Left hindlimb (tissue), 1 donor: ENCODE measurements at places on chromosomes 6 and 20.

DNA sequence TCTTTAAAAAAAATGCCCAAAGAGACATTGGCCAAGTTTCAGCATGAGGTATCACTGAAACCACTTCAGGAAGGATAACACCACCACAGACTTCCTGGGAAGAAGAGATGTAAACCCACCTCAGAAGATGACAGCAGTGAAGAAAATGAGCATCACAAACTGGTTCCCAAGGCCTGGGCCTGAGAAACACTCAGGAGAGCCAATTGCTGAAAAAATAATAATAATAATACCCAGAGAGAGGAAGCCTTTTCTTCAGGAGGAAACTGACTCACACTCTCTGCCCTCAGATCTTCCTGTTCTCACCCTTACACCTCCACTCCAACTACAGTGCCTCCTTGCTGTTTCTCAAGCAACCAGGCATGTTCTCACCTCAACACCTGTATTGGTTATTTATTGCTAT, 68.1 kb upstream of the MAFB start:
- DNase-seq = no peak

DNA sequence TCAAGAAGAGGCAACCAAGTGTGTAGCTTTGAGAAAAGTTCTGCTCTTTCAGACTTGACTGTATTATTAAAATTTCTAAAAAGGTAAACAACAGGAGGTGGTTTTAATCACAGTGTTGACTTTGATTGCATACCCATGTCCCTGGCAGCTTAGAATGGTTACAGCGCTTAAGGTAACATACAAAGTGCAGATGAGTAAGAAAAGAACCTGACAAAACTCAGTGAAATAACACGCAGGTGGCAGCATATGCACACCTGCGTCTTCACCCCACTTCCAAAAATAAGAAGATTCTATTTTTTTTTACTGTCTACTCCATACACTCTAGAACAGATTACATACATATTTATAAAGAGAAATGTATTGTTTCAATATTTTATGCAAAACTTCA, 233.5 kb downstream of the GMPR start:
- no peak for DNase-seq

- no peak for DNase-seq
Observed at GRCh38 chr20:6606651-6607050, 160.8 kb upstream of the BMP2 start.

GRCh38 chr20:9148291-9148690, 79.4 kb downstream of the PLCB4 start:
- no peak for DNase-seq

- no peak for DNase-seq
Observed at GRCh38 chr6:44561832-44562665, 174.5 kb downstream of the CDC5L start.

DNA sequence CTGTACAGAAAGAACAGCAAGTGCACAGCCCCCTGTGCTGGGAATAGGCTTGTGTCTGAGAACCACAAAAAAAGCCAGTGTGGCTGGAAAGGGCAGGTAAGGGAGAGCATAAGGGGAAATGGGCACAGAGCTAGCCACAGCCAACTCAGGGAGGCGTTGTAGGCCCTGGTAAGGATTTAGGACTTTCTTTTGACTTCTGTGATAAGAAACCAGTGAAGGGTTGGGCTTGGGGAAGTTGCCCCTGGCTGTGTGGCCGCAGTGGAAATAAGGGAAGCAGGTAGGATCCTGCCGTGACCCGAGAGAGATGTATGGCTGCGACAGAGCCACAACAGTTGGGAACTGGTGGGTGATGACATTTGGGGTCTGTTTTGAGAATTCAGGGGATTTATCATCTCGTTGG, 30.0 kb upstream of the PHACTR2 start:
- DNase-seq = no peak

GRCh38 chr20:57266291-57267157, at the start of gene BMP7:
Gene BMP7 (minus strand): TSS chr20:57266641. CDS start chr20:57266122, 519 bp downstream.
- peak; percentile 70 for DNase-seq

GRCh38 chr20:46312075-46312944, 4.0 kb upstream of the CDH22 start:
- no peak for DNase-seq

GRCh38 chr6:12379181-12379580, 89.0 kb downstream of the EDN1 start:
- no peak for DNase-seq

DNA sequence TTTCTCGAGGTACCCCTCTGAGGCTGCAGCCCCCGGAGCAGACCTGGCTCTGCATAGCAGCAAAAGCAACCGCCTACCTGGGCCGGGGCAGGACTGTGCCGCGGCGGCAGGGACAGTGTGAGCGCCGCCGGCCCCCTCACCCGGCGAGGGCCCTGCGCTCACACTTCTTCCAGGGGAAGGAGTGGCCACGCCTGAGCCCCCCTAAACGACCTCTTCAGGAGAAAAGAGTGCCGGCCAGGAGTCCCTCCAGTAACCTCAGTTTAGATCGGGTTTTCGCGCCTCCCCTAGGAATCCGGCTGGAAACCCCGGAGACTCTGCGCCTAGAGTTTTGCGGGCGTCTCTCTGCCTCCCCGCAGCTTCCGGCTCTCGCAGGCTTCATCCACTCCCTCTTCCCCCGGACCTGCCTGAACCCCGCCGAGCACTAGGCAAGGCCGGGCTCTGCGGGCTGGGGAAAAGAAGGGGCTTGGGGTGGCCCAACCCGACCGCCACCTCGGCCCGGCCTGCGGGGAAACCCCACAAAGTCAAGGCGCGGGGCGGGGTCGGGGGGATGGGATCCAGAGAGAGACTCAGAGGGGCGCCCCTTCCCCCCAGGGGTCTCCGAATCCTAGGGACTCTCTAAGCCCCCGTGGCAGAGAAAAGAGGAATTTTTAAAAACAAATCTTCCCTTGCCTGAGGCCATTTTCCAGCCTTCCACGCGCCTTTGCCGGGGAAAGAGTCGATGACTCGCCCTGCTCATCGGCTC, 558 bp downstream of the LINC00237 start:
- DNase-seq = no peak

DNA sequence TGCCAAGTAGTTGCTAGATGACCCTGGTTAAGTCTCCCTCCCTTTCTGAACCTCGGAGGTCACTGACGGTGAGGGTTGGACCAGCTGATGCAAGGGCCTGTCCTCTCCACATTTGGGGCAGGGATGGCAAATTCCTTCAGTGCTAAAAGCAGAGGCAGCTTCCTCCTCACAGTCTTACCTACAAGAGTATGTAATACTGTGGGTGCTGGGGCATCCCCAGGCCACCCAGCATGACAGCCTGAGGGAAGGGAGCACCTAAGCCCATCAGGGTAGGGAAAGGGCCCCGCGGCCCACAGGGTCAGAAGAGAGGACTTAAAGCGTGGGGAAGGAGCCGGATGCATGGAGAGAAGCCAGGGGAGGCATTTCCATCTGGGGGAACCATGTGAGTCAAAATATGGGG, 38.0 kb downstream of the TGM3 start:
- no peak for DNase-seq

- DNase-seq = no peak
Observed at GRCh38 chr6:18016698-18017097, 29.3 kb upstream of the KIF13A start.

GRCh38 chr6:66321017-66321416, 614.0 kb upstream of the EYS start:
- DNase-seq = no peak

- DNase-seq = no peak
Observed at GRCh38 chr20:45449528-45449927, 20.0 kb upstream of the WFDC2 start.

DNA sequence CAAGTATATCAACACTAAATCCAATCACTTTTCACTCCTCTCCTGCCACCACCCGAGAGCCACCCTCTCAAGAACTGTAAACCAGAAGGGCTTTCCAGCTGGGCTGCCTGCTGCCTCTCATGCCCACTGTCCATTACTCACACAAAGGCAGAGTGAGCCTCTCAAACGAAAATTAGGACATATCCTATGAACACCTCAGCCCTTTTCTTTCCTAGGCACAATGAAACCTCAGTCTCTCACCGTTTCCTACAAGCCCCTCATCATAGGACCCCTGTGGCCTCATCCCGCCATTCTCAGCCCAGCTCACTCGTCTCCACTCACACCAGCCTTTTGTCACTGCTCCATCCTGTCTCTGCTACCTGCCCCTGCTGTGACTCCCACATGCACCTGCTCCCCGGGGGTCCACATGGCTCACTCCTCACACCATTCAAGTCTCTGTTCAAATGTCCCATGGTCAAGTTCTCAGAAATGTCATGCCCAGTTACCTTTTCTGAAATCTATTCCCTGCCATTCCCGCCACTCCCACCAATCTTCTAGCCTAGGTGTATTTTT, 7.4 kb downstream of the HLA-F start:
- no peak for DNase-seq

- no peak for DNase-seq
Observed at GRCh38 chr20:33267701-33268100, 15.3 kb upstream of the BPIFB1 start.

DNA sequence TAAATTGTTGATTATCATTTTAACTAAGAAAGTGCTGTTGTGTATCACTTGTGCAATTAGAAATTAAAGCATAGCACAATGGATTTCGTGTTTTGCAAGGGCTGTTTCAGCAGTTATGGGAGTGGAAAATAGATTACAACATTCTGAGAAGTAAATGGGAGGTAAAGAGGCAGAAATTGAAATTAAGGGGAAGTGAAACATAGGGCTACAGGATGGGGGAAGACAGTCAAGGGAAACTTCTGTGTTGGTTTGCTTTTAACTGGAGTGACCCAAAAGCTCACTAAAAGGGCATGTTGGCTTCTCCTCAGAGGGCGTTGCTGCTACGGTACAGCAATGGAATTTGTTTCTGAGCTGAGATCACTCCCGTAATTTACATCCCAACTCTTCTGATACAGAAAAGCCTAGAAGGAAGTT, 147.5 kb downstream of the BCAS1 start:
- no peak for DNase-seq

- no peak for DNase-seq
Observed at GRCh38 chr6:134422426-134423231, 104.7 kb upstream of the SGK1 start.

DNA sequence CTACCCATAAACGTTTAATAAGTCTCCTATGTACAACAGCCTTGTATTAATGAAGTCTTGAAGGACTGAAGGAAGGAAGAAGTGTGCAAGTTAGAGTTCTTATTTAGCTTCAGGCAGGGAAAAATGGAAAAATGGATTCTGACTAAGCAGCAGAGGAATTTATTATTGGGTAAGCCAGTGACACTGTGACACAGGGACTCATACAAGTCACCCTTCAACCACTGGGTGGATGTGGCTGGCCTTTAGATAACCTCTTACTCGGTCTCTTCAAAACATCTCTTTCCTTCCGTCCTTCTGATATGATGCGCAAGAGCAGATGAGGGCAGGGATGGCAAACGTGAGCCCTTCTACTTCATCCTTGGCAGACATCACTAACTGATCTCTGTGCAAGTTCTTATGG, 145.6 kb downstream of the DHX35 start:
- DNase-seq = no peak

DNA sequence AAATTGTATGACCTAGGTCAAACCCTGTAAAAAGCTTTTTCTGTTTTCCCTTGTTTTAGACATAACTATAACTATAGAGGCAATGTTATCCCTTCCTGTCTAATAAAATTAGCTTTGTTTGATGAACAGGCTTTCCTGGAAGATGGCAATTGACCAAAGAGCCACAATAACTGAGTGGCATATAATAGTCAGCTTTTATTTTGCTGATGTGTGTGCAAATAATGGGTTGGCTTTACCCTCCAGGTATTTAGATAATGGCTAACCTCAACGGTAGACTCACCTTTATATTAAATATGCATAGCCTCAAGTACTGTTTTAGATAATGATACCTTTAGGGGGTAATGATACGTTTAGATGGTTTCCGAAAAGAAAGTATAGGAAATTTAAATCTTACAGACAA, 15.0 kb downstream of the TBXT start:
- no peak for DNase-seq
